Activated CD4-positive, CD25-positive, alpha-beta regulatory T cell treated with anti-CD3 and anti-CD28 coated beads, Interleukin-2, amount 50 U/mL, for 24 hours (primary cell): ENCODE measurements at places on chromosomes 2 and 18.
A peak's percentile ranks its signal among the peaks of the same experiment; 100 is the strongest.

GRCh38 chr2:64846177-64846576 is 143.0 kb upstream of the SLC1A4 start:
- ATAC-seq = no peak

GRCh38 chr18:23757437-23757733 is 68.1 kb downstream of the LAMA3 start:
- no peak for ATAC-seq

- ATAC-seq = no peak
Measured at GRCh38 chr18:59536166-59536565, 161.1 kb downstream of the CCBE1 start.

GRCh38 chr2:128424406-128425171 is 105.9 kb upstream of the HS6ST1 start:
- no peak for ATAC-seq

GRCh38 chr2:230447455-230448451 is 31.8 kb downstream of the SP100 start:
- peak; percentile 91 for ATAC-seq

GRCh38 chr2:205705511-205706349 is 23.4 kb downstream of the NRP2 start:
- no peak for ATAC-seq

GRCh38 chr2:221447310-221447709 is 124.8 kb downstream of the EPHA4 start:
- ATAC-seq = no peak

DNA sequence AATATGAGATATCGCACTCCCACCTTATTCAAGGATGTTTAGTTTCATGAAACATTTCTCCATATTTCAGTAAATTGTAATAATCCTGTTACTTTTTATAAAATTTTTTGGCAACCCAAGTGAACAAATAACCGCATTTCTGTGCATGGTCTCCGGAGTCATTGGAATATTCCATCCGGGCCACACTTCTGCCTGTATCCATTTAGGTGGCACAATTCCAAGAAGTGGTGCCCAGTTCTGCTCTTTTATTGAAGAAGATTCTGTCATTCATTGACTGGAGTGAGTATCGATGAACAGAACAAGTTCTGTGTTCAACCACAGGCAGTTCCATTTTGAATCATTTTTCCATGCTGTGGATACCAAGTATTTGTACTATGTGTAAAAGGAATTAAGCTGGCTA is 26.6 kb upstream of the ICOS start:
- ATAC-seq = peak; percentile 53

GRCh38 chr2:237675316-237675715 is 47.9 kb downstream of the LRRFIP1 start:
- no peak for ATAC-seq

DNA sequence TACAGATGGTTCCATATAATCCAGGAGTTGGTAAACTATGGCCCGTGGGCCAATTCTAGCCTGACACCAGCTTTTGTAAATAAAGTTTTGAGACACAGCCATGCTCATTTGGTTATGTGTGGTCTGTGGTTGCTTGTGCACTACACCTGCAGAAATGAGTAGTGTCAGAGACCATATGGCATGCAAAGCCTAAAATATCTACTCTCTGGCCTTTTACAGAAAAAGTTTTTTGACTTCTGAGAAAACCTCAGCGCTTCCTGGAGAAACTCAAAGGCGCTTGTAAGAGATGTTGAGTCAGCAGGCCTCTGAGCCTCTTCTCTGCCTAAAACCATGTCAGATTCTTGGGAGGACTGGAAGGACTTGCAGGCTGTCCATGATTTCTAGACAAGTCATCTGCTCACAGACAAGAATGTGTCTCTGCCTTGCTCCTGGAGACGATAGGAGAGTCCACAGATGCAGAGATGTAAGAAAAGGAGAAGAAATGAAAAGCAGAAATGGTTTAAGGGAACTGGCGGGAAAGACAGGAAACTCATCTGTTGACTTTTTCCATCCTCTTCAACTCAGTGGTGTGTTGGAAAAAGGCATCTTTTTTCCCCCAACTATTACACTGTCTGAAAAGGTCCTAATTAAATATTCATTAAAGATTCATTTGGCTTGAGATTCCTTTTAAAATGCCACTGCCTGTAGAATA is 5.2 kb downstream of the TTC39C start:
- peak; percentile 84 for ATAC-seq

DNA sequence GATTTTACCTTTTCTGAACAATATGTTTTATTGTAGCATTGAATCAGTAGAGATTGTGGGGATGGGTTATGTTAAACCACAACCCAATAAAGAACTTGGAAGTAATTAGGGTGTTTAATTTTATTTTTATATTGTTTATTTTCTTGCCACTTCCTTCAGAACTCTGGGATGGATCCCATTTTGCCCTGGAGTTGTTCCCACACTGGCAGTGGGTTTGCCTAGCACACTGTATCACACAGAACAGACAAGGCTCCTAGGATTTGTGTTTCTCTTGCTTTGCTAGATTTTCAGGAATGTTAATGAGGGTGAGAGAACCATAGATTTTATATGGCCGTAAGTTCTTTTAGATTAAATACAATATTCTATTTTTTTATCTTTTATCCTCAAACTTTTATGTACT is 59.0 kb downstream of the TANK start:
- ATAC-seq = no peak

- no peak for ATAC-seq
Measured at GRCh38 chr2:178860551-178860950, 53.3 kb upstream of the TTN start.

DNA sequence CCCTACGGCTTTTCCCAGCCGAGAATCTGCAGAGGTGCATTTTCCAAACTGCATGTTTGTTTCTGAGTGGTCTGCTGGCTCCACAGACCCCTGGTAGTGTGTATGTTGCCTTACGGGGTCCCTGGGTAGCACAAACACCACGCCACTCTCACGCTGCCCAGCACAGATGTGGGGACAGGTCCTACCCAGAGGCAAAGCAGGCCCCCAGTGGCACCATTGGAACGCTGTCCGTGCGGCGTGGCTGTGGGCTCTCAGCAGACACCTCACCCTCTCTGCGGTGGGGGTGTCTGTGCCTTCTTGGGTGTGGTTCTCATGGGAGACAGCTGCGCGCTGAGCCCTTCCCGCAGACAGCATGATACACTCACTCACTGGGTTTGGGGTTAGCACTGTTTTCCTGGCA is 137.4 kb downstream of the NFATC1 start:
- ATAC-seq = no peak

DNA sequence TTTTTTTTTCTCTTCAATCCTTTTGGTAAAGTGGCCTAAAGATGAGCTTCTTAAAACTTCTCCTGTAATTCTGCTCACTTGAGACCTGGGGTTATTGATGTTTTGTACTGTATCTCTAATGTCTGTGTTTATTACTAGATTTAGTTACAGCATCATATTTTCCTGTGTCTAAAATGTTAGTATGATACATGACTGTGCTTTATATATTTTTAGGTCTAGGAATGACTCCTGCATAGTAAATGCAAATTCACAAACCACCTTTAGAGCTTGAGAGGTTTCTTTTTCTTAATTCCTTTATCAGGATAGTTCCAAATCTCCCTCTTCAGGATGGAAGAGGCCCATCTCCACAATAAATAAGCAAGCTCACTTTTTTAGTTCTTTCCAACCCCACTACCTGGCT is 197.6 kb downstream of the SETBP1 start:
- no peak for ATAC-seq

DNA sequence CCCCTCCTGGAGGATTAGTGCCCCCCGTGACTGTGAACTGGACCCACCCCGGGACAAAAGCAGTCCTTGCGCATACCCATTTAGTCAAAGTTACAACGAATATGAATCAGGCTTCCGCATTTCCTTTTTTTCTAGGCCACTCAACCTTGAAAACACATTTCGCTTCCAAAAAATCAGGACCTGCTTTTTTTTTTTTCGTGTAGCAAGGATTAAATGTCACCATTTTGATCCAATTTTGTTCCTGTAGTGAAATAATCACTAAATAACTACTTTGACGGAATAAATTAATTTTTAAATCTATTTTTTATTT is 464 bp upstream of the FTCDNL1 start:
- ATAC-seq = no peak

DNA sequence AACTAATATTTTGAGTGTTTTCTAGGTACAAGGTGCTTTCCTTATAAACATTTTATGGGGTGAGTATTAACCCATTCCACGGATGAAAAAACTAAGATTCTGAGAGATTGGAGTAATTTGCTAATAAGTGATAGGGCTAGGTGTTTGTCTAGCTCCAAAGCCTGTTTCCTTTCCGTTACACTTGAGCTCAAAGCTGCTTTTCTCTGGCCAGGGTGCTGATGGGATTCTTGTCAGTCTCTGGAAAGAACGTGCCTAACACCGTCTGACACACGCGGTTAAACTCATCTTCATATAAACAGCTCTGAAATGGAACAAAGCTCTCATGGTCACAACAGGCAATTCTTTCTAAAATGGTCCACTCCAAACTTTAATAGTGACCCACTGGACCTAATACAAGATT is 2.0 kb upstream of the ANKRD29 start:
- no peak for ATAC-seq

GRCh38 chr2:96524482-96525210 is 11.9 kb upstream of the ARID5A start:
- ATAC-seq = peak; percentile 44

GRCh38 chr2:72924353-72925240 is 7.3 kb downstream of the EMX1 start:
- ATAC-seq = no peak

DNA sequence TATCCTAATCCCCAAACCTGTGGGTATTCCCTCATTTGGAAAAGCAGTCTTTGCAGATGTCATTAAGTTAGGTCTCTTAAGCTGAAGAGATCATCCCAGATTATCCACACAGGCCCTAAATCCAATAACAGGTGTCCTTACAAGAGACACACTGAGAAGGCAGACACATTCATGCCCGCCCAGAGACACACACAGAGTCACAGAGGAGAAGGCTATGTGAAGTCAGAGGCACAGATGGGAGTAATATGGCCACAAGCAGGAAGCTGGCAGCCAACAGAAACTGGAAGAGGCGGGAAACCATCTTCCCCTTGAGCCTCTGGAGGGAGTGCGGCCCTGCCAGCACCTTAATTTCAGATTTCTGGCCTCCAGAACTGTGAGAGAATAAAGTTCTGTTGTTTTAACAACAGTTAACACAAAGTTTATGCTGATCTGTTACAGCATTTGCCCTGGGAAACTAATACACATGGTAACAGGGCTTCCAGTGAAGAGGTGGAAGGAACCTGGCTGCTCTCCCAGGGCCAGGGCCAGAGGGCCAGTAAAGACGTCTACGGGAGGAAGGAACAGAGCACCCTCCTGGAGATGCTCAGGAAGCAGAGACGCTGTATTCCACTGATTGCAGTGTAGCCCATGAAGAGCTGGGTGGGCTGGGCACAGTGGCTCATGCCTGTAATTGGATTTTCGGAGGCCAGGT is 217.5 kb downstream of the GLI2 start:
- ATAC-seq = no peak

GRCh38 chr18:21406116-21406515 is 164.1 kb downstream of the GREB1L start:
- ATAC-seq = no peak

GRCh38 chr18:24432618-24433017 is 6.1 kb downstream of the IMPACT start:
- no peak for ATAC-seq

- ATAC-seq = peak; percentile 17
Measured at GRCh38 chr2:54456612-54457322, 640 bp downstream of the SPTBN1 start.

- ATAC-seq = no peak
Measured at GRCh38 chr2:219658874-219659273, 31.4 kb downstream of the SLC4A3 start.

DNA sequence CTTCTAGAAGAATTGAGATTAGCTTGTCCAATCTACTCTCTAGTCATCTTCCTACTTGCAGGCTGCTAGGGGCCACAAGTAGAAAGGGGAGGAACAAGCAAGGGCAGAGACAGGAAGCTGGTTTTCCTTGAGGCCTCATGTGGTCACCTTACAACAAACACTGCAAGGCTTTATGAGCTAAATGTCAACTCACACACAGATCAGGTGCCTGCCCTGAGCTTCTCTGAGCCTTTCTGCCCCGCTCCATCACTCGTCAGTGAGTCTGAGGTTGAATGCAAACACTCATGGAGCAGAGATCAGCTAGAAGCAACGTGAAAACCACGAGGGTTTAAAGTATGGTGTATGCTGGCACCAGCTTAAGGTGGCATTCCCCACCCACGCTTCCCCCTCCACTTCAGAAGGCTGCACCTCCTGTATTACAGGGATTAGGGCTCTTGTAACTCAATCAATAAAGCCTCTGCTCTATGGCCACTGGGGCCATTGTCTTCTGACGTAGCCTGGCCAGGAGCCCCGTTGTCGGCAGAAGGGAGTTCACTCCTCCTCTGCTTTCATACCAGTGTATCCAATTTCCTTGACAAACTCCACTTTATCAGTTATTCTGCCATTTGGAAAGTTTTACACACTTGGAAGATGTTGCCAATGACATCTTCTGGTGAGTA is 5.4 kb upstream of the CRYGC start:
- no peak for ATAC-seq

DNA sequence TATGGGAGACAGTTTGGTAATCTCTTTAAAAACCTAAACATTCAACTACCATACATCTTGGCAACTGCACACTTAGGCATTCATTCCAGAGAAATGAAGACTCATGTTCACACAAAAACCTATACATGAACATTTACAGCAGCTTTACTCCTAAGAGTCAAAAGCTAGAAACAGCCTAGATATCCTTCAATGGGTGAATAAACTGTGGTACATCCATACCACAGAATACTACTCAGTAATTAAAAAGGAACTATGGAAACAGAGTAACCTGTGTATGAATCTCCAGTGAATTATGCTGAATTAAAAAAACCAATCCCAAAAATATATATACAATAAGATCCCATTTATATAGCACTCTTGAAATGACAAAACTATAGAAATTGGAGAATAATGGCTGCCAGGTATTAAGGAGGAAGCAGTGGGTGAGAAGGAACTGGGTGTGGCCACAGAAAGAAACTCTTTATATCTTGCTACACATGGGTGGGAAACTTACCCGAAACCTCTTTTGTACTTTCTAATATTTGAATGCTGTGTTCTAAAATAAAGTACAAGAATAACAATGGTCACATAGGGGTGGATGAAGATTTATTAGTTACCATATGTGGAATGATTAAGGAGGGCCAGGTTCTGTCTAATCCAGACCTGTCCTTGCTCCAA is 13.7 kb downstream of the SESTD1 start:
- ATAC-seq = no peak

GRCh38 chr2:241074065-241074818 is 27.8 kb downstream of the MTERF4 start:
- no peak for ATAC-seq

DNA sequence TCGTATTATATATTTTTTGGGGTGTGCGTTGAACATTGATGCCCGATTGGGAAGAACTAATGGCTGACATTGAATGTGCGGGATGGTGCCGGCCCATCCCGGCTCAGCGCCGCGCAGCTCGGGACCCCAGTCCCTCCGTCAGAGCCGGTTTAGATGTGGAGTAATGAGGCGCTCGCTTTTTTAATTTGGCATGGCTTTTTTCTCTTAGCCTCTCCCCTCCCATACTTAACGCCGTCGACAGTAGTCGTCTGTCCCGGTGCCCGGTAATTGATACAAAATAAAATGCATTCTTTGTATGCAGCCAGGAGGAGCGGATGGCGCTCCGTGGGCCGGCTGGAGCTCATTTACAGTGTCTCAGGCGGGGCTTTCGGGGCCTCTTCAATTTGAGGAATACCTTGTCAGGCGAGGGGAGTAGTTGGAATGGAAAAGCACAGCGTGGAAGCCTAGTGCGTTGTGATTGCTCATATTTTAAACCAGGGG is 209.2 kb downstream of the GBX2 start:
- ATAC-seq = no peak
